ENCODE measurements at places on chromosomes 2 and 18.

GRCh38 chr2:63696496-63696895 is 107.7 kb downstream of the MDH1 start:
- no peak for DNase-seq

- DNase-seq: no peak
Measured at GRCh38 chr2:61774351-61774750, 79.5 kb downstream of the FAM161A start.

- DNase-seq: no peak
Measured at GRCh38 chr2:173996766-173997165, 31.6 kb upstream of the SP3 start.

DNA sequence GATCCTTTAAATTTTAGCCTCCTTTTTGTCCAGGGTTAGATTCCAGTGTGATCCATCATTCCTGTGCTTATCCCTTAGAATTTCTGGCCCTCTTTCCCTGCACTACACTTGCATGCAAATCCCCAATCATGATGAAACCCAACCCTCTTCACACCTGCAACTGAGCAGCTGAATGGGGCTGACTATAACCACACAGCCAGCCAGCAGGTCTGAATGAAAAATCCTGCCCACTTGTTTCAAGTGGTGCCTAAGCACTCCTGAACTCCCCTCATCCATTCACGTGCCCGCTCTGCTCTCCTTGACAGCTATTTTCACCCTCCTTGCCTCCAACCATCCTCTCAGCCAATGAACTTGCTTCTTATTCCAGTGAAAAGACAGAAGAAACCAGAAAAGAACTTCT is 80.5 kb upstream of the AFF3 start:
- DNase-seq: no peak

- DNase-seq: no peak
Measured at GRCh38 chr2:66069937-66070720, 364.8 kb upstream of the MEIS1 start.

GRCh38 chr18:32425466-32425865 is 45.2 kb downstream of the GAREM1 start:
- no peak for DNase-seq

DNA sequence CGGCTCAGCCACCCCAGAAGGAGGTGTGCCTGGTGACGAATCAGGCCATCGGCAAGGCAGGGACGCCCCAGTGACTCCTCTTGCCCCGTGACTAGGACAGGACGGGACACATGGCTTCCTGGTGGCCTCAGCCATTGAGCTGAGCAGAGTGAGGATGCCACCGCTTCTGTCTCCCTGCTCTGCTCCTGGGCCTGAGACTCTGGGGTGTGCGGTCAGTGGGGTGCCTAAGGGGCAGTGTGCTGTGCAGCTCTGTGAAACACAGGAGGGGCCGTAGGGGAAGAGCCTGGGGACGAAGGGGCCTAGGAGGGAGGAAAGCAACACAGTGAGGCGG is 24.3 kb downstream of the IGFBP5 start:
- no peak for DNase-seq

- DNase-seq: no peak
Measured at GRCh38 chr2:20594957-20595356, 55.9 kb downstream of the HS1BP3 start.

GRCh38 chr2:241506793-241507429 is 1.5 kb downstream of the STK25 start:
- DNase-seq: no peak

DNA sequence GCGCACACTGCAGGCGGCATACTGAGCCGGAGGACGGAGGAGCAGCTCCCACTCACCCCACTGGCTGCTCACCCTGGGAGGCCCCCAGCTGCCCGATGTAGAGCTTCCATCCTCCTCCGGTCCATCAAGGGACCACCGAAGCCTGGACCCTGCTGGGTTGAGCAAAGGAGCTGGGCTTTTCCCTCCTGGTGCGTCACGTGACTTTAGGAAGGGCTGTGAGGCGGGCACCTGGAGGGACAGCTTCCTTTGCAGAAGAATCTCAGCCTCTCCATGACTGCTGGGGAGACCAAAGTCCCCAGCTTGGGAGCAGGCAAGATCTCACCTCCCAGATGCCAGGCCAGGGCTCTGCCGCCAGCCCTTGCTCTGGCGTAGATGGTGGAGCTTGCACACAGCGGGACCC is 102.7 kb downstream of the TWIST2 start:
- no peak for DNase-seq

DNA sequence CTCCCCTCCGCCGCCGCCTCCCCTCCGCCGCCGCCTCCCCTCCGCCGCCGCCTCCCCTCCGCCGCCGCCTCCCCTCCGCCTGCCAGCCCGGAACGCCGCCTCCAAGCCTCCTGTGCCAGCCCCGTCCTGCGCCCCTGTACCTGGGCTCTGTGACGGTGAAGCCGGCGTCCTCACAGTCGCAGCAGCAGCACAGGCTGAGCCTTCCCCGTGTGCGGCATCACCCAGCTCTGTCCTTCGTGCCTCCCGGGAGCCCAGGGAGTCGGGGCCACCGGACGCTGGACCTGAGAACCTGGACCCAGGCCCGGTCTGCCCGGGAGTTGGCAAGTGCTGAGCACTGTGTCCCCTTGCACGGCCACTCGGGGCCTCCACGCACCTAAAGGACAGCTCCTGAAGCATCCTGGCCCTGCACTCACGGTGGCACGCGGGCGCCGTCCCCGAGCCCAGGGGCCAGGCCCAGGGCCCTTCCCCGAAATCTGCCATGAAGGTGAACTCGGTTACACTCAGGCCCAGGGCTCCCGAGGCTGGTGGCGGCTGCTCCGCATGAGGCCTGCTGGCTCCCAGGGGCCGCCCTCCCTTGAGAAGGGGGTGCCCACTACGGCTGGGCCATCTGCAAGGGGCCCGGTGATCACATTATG is 32.9 kb downstream of the RTP5 start:
- no peak for DNase-seq

GRCh38 chr18:56889621-56890020 is 238.5 kb downstream of the WDR7 start:
- DNase-seq: no peak

- no peak for DNase-seq
Measured at GRCh38 chr2:240164586-240164985, 24.1 kb upstream of the OTOS start.

- DNase-seq: no peak
Measured at GRCh38 chr2:9656270-9656766, 25.5 kb upstream of the YWHAQ start.

DNA sequence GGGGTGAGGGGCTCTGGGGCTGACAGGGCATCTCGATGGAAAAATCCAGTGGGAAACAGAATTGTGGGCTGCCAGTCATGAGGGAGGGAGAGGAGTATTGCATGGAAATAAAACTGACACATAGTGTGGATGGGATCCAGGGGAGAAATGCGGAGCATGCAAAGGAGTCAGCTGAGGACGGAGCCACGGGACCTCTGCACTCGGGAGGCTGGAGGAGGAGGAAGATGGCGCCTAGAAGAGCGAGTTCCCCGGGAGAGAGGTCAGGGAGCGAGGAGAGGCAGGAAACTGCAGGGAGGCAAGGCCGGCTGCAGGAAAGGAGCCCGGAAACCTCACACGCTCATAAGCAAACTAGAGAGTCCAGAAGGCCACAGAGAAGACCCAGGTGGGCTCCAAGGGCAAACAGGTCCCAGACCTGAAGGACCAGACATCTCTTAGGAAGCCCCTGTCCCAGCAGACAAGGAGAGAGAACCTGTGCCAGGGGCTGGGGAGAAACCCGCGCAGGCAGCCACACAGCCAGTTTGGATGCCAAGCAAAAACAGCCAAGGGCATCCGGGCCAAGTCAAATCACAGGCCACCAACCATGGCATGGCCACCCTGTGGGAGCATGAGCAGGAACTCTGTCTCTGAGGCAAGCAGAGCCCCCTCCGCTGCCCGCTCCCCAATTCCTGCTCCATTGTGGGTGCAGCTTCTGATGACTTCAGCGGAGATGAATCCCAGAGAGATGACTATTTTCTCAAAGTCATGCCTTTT is 218.8 kb upstream of the ID2 start:
- no peak for DNase-seq

GRCh38 chr18:10169064-10169562 is 255.3 kb downstream of the VAPA start:
- DNase-seq: no peak

GRCh38 chr2:143529118-143529720 is 400.0 kb downstream of the ARHGAP15 start:
- no peak for DNase-seq

- no peak for DNase-seq
Measured at GRCh38 chr2:357811-358210, 69.9 kb upstream of the ALKAL2 start.

DNA sequence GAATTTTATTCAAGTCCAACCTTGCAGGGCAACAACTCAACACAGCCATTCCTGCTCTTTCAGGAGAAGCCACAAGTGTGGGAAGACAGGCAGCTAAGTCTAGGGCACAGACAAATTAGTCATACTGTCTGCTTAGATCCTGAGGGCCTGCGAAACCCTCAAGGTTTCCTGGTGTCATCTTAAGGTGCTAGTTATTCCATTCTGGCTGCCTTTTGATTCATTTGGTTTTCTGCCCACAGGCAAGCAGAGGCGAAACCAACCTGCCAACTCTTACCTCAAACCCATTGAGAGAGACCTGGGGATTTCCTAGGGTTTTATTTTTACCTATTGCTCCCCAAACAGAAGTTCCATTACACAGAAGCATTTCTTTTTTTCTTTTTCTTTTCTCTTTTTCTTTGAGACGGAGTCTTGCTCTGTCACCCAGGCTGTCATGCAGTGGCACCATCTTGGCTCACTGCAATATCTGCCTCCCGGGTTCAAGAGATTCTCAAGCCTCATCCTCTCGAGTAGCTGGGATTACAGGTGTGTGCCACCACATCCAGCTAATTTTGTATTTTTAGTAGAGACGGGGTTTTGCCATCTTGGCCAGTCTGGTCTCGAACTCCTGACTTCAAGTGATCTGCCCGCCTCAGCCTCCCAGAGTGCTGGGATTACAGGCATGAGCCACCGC is 23.7 kb upstream of the SCYGR1 start:
- DNase-seq: no peak

DNA sequence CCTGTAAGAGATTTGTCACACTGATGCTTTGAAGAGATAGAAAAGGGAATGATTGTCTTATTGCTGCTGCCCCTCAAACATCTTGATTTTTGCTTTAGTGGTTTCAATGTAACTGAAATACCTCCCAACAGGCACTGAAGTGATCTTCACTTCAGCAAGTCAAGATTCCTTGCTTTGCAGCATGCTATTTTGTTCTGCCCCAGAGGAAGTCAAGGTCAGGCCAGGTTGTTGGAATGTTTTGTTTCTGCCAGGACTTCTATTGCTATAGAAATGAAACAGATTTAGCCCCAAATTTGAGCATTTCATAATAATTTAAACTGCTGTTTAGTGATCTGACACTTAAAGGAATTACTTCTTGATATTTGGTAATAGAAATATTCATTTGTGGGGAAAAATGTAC is 277.6 kb downstream of the ZNF804A start:
- no peak for DNase-seq

GRCh38 chr2:217228732-217229131 is 368.9 kb upstream of the TNP1 start:
- no peak for DNase-seq

DNA sequence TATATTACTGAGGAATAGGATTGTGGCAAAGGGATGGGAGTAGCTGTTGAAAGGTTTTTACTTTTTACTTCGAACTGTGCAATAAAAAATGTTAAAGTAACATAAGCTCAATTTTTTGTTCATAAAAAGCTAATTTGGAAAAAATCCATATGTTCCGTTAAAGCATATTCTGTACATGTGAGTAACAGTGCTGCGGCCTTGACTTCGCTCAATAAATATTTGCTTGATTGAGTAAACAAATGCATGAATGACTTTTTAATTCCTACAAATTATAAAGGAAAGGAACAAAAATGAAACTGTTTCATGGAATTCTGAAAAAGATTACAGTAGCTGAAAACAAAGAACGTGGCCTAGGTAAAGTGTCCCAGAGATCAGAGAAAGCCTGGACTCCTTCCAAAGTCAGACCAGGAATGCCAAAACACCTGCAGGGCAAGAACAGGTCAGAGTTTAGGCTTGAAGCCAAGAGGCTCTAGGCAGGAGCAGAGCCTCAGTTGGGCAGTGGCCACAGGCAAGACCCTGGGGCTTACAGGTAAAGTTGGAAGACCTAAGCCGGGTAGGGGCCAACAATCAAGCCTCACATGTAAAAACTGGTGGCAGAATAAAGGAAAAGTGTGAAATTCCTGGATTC is 44.3 kb upstream of the FIGN start:
- no peak for DNase-seq

- DNase-seq: no peak
Measured at GRCh38 chr2:186256540-186256939, 229.5 kb upstream of the ZC3H15 start.

GRCh38 chr18:3223356-3223755 is 3.6 kb upstream of the MYOM1 start:
- DNase-seq: no peak

DNA sequence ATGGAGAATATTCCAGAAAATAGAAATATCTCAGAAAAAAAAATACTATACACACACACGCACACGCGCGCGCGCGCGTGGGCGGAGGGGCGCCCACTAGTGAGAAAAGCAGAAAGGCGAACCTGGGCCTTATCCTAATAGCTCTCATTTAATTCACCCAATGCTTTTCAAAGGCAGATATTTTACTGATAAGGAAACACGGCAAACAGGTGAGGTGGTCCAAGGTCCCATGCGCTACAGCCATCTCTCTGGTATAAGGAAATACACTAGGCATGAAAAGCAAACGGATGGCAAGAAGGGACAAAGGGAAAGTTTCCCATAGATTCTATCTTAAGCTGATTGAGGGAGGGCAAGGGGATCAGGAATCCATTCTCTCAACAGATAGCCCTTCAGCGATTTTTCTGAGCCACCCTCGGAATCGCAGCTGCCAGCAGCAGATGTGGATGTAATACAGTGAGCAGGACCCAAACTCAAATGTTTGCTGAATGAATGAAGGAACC is 136.7 kb downstream of the TMEM247 start:
- DNase-seq: no peak

GRCh38 chr2:9738535-9739496 is 104.5 kb upstream of the TAF1B start:
- DNase-seq: no peak

DNA sequence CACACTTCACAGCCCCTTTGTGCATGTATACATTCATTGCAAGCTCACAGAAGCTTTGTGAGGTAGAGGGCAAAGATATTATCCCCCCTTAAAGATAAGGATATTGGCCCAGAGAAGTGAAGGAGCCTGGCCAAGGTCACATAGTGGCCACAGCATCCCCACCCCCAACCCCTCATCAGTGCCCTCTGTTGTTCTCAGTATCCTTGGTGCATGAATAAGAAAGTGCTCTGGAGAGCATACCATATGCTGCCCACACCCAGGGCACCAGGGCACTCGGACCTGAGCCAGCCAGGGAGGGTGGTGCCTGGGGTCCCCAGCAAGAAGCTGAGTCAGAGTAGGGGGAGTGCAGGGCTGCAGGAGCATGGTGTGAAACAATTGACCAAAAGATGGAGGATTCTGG is 3.3 kb downstream of the DYSF start:
- no peak for DNase-seq

- no peak for DNase-seq
Measured at GRCh38 chr2:8620611-8621382, 61.1 kb upstream of the ID2 start.

GRCh38 chr2:147424766-147425165 is 420.1 kb upstream of the ACVR2A start:
- DNase-seq: no peak
